ENCODE measurements at places on chromosomes 6 and 20.

- DNase-seq, result no peak
Observed at GRCh38 chr6:150691463-150691862, 91.8 kb downstream of the PLEKHG1 start.

DNA sequence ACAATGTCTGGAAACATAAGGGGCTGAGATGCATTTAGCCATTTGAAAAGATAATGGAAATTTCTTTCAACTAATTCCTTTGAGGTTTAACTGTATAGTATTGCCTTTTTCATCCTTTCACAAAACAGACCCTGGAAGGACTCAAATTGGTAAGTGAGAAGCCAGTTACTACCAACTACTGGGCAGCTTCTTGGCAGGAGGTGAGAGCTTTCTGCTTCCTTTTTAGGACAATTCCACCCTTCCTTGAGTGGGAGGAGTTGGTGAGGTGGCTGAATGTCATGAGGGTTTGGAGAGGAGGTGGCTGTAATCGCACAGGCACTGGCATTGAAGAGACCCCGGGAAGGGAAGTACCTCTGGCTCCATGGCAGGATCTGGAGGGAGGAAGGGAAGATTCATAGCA, 341.1 kb downstream of the NRN1 start:
- DNase-seq, result no peak

- DNase-seq, result no peak
Observed at GRCh38 chr6:139920027-139920775, 545.8 kb upstream of the CITED2 start.

GRCh38 chr20:20338133-20338730, 29.7 kb upstream of the INSM1 start:
- DNase-seq, result no peak

- DNase-seq, result no peak
Observed at GRCh38 chr6:168217880-168218537, 101.6 kb downstream of the DACT2 start.

GRCh38 chr6:85428486-85428885, 21.4 kb upstream of the NT5E start:
- no peak for DNase-seq

GRCh38 chr6:3337521-3338350, 79.0 kb downstream of the PSMG4 start:
- DNase-seq, result no peak

- DNase-seq, result no peak
Observed at GRCh38 chr6:111996144-111996865, 57.6 kb upstream of the CCN6 start.

DNA sequence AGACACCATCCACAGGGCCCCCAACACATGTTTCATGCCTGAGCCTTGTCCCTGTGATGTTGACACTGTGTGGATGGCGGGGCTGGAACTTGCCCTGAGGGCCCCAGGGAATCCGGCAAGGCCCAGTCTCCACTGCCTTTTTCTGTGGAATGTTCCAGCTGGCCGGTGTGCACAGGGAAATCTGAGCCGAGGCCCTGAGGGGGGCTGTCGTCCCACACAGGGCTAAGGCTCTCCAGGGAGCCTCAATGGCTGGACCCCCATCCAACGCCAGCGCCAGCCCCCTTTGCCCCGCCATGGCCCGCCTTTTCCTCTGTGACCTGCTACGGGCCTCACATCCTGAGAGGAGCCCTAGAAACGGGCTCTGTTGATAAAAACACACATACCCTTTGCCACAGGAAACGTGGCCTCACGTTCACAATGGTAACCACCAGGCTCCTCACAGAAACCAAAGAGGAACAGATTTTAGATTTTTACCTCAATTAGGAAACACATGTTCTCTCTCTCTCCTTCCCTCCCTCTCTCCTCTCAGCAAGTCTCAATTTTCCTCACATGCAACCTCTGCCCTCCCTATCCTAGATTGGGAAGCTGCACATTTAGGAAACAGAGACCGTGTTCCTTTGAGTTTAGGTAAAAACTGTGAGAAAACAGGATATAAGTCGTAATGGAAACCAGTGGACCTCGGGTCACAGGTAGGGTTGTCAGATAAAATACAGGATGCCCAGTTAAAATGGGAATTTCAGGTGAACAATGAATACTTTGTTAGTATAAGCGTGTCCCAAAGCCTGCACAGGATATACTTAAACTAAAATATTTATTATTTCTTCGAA, 13.7 kb upstream of the ZNF831 start:
- DNase-seq, result no peak

DNA sequence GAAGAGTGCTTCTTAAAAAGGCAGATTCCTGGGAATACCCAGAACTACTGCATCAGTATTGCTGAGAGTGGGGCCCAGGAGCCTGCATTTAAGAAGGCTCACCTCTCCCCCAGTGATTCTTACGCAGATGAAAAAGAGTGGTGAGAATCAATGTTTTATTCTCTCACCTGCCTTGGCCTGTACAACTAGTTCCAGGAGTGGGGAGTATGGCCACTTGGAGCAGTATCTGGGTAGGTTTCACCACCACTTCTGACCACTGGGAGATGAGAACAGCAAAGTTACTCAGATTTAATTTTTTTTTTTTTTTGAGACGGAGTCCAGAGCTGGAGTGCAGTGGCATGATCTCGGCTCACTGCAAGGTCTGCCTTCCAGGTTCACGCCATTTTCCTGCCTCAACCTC, 16.9 kb downstream of the CAP2 start:
- no peak for DNase-seq

DNA sequence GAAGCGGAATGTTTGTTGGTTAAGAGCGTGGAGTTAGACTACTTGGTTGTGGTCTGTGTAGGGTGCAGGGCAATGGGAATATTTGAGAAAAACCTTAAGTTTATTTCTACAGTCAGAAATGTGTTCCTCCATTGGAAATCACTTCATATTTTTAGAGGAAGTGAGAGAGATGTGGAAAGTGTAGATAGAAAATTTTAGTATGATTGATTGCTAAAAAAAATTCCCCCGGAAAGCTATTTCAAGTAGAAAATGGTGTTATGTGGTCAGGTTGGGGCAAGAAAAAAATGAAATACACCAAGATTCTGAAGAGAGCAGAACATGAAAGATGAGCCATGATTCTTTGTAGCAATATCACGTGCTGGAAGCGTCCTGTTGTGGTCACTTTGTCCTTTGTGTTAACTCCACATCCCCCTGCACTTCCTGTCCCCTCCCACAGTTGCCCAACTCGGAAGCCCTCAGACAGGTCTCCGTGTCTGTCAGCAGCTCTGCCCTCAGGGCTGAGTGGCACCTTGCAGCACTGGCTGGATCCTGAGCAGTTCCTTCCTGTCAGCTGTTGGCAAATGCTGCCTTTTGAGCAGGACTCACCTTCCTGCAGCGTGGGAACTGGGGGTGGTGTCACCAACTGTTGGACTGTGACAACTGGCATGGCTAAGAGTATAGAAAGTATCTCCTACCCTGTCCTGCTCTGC, 137.5 kb upstream of the SLC24A3 start:
- no peak for DNase-seq

- DNase-seq, result no peak
Observed at GRCh38 chr6:137175868-137176245, 2.4 kb upstream of the IL22RA2 start.

DNA sequence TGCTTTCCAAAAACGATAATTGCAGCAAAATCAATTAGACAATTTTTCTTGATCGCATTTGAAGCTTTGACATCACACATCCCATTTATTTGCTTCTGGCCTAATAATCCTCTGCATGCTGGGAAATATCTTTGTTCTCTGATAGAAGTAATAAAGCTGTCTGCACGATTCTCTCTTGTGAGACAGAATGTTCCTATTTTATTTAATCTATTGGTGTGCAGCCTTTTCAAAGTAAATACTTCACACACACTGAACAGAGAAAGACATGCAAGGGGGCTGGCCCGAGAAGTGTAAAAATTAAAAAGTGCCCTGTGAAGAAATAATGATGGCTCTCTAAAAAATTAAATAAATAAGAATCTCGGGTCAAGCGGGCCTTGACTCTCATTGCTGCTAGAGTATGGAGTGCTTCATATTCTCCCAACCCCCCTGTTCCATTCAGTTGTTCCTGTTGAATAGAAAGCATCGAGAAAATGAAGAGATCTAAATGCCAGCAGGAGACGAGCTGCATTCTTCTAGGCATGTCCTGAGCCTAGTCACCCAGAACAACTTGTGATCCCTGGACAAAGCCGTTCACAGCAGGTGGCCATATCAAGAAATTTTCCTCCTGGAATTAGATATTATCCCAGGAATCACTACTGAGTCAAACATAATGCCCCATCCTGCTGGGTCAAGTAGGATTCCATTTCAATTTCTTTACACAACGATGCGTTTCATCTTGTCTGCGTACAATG, 625.9 kb upstream of the EPHA7 start:
- no peak for DNase-seq

Data from H9 (cell line).